HepG2 (cell line): ENCODE measurements at places on chromosomes 12 and 14. TPM values are rescaled to one million over a fixed set of nuclear protein-coding genes. Genes with fewer than 3 reads are reported as not detected.
A peak's percentile ranks its signal among the peaks of the same experiment; 100 is the strongest.

SDR9C7 gene
- not detected in 2 replicates for total RNA-seq

DNA sequence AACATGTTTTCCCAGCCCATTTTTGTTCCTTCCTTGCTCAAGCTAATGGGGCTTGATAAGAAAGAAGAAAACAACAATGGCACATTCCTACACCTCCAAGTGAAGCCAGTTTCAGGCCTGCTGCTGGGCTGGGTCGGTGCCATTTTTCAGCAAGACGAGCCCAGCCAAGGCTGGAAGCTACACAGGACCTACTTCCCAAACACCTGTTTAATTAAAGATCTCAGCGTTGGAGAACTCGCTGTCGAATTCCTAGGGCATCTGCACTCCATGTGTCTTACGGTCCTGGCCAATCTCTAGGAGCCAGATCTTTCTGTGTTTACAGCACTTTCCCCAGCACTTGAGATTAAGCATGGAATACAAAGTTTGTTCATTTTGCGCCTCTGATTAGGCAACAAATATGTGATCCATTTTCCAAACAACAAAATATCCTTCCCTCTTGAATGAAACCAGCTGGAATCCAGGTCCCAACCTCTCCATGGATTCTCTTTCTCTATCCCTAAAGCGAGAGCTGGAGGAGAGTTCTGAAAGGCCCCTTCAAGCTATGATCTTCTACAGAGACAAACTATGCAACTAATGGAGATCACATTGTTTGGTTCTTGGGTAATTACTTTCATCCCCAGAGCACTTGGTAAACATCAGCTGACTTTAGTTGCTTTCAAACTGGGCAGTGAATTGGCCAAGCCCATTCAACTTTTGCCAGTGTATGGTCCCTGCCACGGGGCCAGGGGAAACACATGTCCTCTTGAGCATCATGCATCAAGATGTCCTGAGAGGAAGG, 34.3 kb upstream of the TC2N start:
- no peak for DNase-seq

PIK3C2G gene
- total RNA-seq, result not detected in 2 replicates

NTF3 gene
- total RNA-seq, result not detected in 2 replicates

- DNase-seq, result peak; percentile 41
Measured at GRCh38 chr12:70543444-70543843, 93.8 kb downstream of the PTPRB start.

DNA sequence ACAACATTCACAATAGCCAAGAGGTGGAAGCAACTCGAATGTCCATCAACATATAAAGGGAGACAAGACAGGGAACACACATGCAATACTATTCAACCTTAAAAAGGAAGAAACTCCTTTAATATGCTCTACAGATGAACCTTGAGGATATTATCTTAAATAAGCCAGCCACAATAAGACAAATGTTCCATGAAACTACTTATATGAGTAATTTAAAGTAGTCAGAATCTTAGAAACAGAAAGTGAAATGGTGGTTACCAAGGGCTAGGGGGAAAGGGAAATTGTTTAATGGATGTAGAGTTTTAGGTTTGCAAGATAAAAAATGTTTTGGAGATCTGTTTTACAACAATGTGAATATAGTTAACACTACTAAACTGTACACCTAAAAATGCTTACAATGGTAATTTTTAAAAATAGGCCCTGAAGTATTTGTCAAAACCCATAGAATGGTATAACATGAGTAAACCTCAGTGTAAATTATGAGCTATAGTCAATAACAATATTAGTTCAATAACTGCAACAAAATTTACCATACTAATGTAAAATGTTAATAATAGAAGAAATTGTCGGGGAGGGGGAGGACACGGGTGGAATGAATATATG, 71.1 kb downstream of the EGLN3 start:
- no peak for DNase-seq

DNA sequence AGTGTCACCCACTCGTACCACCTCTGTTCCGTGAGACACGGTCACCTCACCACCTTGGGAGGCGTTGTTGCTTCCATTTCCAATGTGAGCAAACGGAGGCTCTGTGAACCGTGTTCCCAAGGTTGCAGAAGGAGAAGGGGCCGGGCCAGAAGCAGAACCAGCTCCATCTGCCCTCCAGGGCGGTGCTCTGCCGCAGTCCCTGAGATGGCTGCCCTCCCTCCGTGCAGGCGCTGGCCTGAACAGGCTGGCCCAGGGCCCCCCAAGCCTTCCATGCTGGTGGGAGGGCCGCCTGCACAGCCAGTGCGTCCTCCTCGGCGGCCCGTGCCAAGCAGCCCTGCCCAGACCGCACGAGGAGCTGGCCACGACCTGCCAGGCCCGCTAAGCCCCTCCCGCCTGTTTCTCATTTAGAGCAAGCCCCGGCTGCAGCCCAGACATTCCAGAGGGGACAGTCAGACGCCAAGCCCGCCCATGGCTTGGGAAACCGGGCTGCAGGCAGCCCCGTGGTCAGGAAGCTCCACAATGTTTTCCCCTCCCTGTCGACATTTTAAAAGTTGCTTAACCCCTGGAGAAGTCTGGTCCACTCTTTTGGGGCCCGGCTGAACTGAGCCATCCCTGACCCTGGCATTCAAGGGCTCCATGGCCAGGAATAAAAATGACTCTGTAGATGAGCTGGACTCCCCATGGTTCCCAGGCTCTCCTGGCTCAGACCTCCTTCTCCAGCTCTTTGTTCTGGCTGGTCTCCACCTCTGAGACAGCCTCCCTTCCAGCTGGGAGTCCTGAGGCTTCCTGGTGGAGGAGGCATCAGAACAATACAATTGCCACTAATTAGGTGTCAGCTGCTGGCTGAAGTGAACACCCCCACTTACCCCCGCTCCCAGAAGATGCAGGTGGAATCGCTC, 236.0 kb downstream of the BCL11B start:
- DNase-seq, result peak; percentile 10

GRCh38 chr12:85564786-85565185, 271.4 kb downstream of the RASSF9 start:
- no peak for DNase-seq

GRCh38 chr12:85872497-85873091, 1.5 kb upstream of the NTS start:
- DNase-seq, result peak; percentile 47

MYH6 gene
- not detected in 2 replicates for total RNA-seq

ITPK1 gene
- total RNA-seq, result 20.5 and 28.1 TPM in 2 replicates

- no peak for DNase-seq
Measured at GRCh38 chr12:32264961-32265360, 134.4 kb upstream of the FGD4 start.

CACNA1C gene
- not detected in 2 replicates for total RNA-seq

DNA sequence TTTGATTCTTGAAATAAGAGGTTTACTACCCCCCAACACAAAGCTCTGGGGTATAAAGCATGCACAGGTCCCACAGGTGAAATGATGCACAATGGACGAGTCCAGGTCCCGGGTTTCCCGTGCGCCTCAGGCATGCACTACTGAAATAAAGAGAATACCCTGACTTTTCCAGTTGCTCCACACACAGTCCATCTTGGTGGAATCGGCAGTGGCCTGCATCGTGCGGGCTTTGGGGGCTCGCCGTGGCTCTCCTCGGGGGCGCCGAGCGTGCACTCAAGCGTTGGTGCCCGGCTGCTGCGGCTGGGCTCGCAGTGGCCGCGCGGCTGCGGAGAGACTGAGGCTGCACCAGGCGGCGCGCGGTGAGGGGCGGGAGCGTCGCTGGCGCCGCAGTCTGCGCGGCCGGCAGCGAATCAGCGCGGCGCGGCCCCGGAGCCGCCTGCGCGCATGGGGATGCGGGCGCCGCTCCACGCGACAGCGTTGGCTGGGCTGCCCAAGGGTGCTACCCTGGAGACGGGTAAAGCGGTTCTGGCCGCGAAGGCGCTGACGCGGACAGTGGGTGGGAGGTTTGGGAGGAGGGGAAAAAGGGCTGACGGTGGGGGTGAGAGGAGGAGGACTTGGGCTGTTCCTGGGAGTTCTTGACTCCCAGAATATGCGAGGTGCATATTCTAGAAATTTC, 53.8 kb upstream of the CCDC175 start:
- no peak for DNase-seq

DNA sequence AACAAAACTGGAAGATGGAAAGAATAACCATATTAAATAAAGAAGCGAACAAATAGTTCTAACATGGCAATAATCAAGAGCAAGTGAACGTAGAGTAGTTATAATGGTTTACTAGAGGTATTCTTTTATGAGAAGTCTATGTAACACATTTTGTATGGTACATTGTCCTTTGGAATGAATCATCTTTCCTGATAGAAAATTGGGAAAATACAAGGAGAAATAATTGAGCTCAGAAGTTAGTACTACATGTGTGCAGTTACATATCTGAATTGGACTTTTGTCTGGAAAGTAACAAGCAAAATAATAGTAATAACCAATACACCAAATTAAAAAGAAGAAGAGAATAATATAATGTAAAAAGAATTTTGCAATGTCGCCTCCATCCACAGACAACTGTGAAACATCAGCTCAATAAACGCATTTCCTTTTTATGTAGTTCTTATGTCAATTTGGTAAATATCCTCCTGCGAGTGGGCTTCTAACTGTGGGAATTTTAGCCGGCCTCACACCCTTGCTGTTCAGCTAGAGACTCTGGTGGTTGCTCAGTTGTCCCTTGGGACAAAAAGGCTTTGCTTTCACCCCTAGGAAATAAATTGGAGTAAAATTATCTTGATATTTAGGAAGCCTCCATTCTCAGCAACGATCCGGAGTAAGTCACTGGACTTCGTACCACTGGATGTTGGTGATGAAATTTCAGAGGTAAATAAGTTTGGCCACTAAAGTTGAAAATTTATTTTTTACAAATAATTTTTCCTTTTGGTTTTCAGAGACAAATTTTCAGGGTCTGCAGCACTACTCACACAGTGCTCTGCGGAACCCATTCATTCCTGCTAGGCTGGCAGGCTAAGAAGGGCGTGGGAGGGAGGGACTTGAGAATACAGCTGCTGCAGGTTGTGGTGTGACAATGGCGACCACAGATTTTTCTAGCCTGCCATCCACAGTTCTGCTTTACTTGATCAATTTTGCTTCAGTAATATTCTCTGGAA, 1.1 kb upstream of the TUBA1A start:
- DNase-seq, result no peak

GRCh38 chr12:6118891-6119568, 5.4 kb downstream of the VWF start:
- no peak for DNase-seq

- no peak for DNase-seq
Measured at GRCh38 chr12:49339464-49339861, 2.5 kb upstream of the C1QL4 start.

AKAP5 gene
- 1.5 and 2.1 TPM in 2 replicates for total RNA-seq

GRCh38 chr12:2640709-2641108, 154.1 kb upstream of the FKBP4 start:
- DNase-seq, result no peak

DNA sequence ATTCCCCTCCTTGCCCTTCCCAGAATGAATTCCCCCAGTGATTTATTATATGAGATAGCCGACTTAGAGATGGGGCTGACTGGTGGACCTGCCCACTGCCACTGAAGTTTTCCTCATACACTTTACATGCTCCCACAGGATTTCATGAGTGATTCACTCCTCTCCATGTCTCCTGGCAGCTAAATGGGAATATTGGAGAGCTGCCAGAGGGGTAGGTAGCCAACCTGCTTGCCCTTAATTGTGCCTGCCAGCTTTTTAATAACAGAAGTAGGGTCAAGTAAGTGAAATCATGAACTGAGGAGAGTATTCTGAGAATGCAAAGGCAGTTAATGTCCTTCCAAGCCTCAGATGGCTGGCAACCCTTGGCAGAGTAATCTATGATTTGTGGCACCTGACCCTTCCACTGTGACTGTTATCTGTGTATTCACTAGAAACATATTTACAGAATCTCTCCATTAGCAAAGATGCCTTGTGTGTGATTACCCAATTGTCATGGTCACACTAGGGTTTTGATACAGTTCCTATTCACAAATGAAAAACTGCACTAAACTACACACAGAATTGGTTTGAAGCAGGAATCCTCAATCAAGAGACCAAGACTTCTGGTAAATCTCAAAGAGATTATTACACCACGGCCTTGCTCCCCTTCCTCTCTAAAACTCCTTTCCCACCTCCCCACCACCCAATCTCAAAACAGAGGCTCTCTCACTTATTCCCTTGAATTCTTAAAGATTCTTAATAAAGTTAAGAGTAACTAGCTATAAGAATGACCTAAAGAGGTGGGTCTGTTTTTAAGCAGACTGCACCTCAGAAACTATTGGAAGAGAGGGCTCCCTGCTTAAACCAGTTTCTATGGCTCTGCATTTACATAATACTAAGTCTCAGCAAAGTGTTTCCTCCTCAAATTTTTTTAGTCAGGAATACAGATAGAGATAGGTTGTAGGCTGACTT, 17.2 kb downstream of the NKX2-1 start:
- DNase-seq, result no peak

TAS2R9 gene
- total RNA-seq, result 0.11 TPM in 1 of 2 replicates, not detected in the other

DNA sequence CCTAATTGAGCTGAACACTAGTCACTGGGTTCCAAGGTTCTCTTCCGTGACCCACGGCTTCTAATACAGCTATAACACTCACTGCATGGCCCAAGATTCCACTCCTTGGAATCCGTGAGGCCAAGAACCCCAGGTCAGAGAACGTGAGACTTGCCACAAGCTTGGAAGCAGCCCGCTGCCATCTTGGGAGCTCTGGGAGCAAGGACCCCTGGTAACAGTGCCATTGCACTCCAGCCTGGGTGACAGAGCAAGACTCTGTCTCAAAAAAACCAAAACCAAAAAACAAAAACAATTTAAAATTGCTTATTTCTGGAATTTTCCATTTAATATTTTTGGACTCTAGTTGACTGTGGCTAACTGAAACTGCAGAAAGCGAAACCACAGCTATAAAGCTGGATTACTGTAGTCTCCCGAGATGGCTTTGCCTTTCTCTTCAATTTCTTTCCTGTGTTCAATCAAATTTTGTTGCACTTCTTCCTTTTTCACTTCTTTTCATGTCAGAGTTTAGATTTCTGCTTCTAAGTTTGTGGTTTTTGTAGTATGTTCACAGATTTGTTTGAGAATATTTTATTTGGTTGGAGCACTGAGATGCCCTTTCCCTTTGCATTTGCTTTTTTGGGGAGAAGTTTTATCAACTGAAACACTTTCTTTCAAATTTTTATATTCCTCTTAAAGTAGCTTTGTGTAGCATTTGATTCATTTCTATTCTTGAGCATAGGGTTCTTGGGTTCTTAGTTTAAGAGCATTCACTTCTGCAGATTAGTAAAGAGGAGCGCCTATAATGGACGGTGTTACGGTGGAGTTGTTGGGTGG, 44.6 kb downstream of the DDHD1 start:
- DNase-seq, result no peak

DNA sequence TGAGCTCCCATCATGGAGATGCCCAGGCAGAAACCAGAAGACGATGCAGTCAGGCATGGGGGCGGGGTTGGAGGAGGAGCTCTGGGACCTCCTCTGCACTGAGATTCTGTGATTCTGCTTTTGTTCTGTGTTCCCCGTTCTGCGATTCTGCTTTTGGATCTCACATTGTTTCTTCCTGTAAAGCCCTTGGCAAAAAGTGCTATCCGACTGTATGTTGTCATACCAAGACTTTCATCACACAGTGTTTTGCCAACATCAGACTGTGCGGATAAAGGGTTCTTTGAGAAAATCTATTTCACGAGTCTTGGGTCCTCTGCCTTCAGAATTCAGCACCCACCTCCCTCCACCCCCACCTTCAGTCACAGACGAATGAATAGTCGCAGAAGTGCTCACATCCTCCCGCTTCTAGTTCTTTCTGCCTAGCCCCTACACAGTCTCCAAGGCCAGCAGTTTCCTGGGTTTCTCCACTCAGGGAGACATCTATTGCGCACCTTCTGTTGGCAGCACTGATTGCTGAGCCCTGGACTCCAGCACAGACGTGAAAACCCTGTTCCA, 24.7 kb upstream of the PWP1 start:
- DNase-seq, result no peak

- DNase-seq, result no peak
Measured at GRCh38 chr12:70839544-70839943, 81.0 kb downstream of the PTPRR start.
